Esophagus squamous epithelium (tissue), 5 donors: ENCODE measurements at places on chromosomes 7 and 10.

DNA sequence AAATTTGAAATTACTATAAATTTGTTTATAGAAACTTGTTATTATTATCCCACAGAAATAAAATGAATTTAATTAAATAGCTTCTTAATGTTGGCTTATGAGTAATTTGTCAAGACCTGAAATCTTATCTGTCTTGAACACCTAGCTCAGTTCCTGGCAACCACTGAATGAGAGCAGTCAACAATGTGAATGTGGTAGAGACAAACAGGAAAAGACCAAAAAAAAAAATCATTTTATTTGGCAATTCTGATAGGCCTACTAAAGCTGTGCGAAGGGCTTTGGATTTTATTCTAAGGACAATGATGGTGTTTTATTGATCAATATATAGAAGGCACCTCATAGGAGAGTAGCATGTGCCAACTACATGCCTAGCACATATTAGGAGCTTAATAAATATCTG, 127.8 kb upstream of the RSU1 start:
- no peak for DNase-seq
- no peaks in the 10 kb centered on the region for H3K27me3 ChIP-seq
- no peaks in the 10 kb centered on the region for H3K36me3 ChIP-seq
- no peak overlapping the region for H3K4me3 ChIP-seq

GRCh38 chr10:44416021-44416771, 31.3 kb upstream of the CXCL12 start:
- H3K27ac ChIP-seq = no peak overlapping the region
- H3K4me3 ChIP-seq = no peak overlapping the region
- H3K4me1 ChIP-seq = peaks cover 9% of the 10 kb centered on the region
- no peaks in the 10 kb centered on the region for H3K27me3 ChIP-seq
- DNase-seq = no peak
- no peaks in the 10 kb centered on the region for H3K36me3 ChIP-seq

DNA sequence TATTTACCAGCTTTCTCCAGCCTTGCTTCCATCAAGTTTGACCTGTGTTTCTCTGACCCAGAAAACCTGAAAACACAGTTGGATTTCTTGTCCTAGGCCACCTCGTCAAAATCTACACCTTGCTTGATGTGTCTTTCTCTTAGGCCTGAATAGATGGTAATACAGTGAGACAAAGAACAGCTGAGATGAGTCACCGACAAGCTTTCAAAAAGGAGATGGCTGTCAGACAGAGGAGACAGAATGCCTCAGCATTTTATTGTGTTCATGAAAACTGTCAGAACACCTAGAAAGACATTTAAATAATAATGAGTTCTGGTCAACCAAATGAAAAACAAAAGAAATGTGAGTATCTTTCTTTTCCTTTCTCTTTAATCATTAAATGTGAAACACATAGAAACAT, 119.7 kb upstream of the SORCS1 start:
- no peak for DNase-seq
- H3K27ac ChIP-seq = no peak overlapping the region
- H3K27me3 ChIP-seq = no peaks in the 10 kb centered on the region
- no peaks in the 10 kb centered on the region for H3K36me3 ChIP-seq

DNA sequence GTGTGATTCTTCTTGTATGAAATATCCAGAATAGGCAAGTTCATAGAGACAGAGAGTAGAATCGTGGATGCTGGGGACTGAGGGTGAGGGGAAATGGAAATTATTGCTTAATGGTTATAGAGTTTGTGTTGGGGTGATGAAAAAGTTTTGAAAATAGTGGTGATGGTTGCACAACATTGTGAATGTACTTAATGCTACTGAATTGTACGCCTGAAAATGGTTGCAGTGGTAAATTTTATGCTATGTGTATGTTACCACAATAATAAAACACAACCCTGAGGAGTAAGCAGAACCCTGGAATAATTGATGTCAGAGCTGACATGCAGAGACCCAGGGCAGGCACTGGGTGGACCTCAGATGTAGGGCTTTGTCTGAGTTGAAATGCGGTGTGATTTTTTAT, 57.6 kb downstream of the TACR2 start:
- DNase-seq = no peak
- peak overlapping the region; percentile 74 for H3K27ac ChIP-seq
- H3K4me3 ChIP-seq = no peak overlapping the region
- H3K4me1 ChIP-seq = peaks cover 66% of the 10 kb centered on the region

DNA sequence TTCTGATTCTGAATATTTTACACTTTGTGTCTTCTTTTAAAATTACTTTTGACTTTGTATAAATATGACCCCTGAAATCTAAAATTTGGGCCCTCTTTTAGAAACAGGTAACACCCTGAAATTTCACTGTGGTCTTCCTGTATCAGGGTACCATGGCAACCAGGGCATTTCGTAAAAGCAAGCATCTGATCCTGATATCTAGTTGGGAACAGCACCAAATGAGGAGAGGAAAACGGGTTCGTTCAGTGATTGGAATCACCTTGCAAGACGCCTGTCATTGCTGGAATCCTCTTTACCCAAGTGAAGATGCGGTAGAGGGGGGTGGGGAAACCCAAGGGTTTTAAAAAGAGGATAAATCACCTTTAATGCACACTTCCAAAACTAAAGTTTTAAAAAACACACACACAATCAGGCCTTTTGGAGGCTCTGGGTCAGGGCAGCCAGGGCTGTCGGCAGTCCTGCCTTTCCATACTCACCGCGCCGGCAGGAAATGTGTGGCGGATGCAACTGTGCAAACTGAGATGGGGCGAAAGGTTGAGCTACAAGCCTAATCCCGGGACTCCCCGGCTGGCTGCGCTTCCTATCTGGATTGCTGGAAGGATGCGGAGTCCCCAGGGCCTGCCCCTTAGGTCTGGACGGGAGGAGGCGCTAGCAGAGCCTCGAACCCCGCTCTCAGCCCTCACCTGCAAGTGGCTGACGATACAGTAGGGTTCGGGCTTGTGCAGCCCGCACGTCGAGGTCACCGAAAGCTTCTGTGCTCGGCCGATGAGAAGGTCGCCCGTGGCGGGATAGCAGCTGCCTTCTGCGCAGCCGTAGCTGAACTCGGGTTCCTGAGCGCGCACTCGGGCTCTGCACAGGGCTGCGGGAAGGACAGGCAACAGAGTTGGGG, 1.8 kb downstream of the LAMB1 start:
- H3K4me1 ChIP-seq = peaks cover 3% of the 10 kb centered on the region
- peak overlapping the region; percentile 79 for H3K4me3 ChIP-seq
- no peaks in the 10 kb centered on the region for H3K27me3 ChIP-seq
- no peaks in the 10 kb centered on the region for H3K36me3 ChIP-seq
- H3K27ac ChIP-seq = peak overlapping the region; percentile 89
- no peak for DNase-seq
